HCEC 1CT (cell line): ENCODE measurements at places on chromosomes 5 and 9.

- no peak for DNase-seq
Observed at GRCh38 chr9:106915851-106916250, 52.9 kb downstream of the ZNF462 start.

DNA sequence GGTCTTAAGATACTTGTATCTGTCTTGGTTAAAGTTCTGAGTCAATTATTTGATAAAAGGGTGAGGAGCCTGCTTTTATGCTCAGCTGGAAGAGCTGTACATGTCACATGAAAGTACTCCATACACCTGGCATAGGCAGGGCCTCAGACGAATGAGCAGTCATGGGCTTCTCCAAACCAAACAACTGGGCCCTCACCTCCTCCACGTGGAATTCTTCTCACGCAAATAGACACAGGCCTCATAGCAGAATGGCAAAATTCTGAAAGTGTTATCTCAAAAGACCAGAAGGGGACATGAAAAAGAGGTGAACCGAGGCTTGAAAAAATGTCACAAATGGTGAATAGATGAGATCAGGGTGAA is 48.6 kb downstream of the FAM240B start:
- no peak for DNase-seq

- no peak for DNase-seq
Observed at GRCh38 chr9:132069046-132069898, 10.4 kb downstream of the MED27 start.

DNA sequence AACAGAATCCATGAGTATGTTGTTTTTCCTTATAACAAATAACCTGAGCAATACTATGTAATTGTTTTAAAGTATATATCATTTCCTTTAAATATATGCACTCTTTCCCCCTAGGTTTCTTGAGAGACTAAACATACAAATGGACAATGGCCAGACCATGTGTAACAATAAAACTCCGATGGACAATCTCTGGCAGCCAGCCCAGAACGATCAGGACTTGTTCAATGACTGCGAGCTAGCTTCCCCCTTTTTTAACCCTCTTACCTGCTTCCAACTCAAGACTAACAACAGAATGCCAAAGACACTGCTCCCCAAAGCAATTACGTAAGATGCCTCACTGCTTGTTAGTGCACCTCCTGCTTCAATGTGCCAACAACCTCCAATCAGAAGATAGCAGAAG is 94.9 kb downstream of the HTR4 start:
- DNase-seq = no peak

DNA sequence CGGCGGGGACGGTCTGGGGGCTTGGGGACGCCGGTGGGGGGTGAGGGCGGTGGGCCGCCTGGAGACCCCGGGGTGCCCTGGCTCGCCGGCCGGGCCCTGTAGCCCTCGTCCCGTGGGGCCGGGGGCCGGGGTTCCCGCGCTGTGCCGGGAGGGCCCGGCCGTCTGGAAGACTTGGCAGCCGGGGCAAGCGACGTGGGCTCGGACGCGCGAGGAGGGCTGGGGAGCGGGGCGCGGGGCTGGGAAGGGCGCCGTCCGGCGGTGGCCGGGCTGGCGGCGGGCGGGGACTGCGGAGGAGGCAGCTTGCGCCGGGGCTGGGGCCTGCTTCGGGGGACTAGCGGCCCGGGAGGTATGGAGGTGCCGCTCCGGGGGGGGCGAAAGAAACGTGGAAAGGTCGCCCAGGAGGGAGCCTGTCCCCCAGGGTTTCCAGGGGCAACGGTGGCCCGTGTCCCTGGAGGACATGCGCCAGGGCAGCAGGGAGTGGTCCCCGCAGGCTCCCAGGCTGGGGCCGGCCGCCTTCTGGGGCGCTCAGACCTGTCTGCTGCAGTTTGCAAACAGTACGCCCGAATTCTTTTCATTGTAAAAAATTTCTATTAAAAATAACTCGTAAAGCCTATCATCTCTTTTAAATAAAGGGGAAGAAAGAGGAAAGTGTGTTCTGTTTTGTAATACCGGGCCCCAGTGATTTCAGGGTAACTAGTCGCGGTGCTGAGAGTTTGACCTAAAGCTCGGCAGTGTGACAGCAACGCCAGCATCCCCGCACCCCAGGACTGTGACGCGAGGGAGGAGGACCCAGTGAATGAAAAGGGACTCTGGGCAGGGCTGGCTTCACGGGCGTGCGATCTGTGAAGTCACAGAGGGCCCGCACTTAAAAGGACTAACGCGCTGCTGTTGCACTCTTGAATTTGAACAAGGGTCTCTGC is 752 bp upstream of the ANKH start:
- peak; percentile 27 for DNase-seq

DNA sequence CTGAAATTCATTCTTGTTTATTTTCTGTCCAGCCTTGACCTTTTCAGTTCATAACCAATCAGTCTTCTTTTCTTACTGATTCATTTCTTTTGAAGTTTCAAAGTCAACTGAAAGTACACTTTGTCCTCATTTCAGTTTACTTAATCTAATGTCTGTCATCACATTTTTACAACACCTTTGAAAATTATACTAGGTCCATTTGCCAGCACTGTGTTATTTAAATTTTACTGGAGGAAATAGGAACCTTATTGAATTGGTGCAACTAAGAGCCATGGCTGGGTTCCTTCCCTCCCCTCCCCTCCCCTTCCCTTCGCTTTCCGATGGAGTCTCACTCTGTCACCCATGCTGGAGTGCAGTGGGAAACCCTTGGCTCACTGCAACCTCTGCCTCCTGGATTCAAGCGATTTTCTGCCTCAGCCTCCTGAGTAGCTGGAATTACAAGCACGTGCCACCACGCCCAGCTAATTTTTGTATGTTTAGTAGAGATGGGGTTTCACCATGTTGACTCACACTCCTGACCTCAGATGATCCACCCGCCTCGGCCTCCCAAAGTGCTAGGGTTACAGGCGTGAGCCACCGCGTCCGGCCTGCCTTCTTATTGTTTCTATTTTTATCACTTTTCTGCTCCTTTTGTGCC is 6.3 kb downstream of the RMI1 start:
- peak; percentile 78 for DNase-seq

GRCh38 chr9:126211441-126212074 is 115.1 kb upstream of the MVB12B start:
- DNase-seq = no peak

- DNase-seq = no peak
Observed at GRCh38 chr9:12956261-12956660, 181.4 kb downstream of the LURAP1L start.

- DNase-seq = no peak
Observed at GRCh38 chr9:21402386-21403251, 6.3 kb upstream of the IFNA8 start.

DNA sequence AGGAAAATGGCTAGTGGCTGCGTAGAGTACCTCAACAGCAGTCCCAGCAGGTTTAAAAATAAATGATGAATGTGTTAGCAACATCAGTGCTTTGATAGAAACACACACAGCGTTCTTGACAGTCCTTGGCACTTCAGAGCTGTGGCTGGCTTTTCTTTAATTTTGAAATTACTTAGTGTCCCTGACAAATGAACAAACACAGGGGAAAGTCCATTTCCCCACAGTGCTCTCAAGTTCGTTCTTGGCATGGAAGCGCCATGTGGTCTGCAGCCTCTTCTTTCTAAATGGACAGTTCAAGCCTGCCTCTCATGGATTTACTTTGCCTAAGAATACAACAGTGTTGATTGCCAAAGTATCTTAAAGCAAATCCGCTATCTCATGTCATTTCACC is 102.2 kb downstream of the ADAMTS12 start:
- no peak for DNase-seq

GRCh38 chr5:32760091-32760509 is 49.0 kb downstream of the NPR3 start:
- DNase-seq = peak; percentile 94

GRCh38 chr9:108620767-108621166 is 235.0 kb downstream of the ACTL7B start:
- DNase-seq = peak; percentile 6

- DNase-seq = peak; percentile 32
Observed at GRCh38 chr9:94014066-94014654, 59.0 kb upstream of the BARX1 start.

DNA sequence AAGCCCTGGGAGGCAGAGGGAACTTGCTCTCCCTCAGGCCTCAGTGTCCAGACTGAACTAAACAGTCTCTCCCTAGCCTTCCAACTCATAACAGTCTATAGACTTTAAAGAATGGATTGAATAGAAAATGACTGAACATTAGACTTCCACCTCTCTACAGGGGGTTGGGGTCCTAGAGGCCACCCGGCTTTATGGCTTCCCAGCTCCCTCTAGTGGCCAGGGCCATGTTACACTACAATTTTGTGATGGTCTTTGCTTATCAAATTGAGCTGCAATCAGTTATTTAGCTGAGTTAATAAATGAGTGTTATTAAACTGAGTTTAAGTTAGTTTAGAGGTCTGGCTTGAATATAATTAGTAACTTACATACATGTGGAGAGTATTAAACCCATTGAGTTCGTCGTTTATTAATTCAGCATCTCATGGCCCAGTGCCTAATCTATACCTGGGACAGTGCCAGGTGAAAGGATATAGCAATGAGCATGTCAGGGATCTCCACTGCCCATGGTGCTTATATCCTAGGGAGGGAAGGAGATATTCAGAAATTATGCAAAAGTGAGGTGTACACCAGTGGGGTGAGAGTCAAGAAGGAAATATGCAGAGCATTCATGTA is 105.2 kb downstream of the SH3TC2 start:
- peak; percentile 30 for DNase-seq

GRCh38 chr5:334903-335739 is 13.6 kb downstream of the AHRR start:
- no peak for DNase-seq

GRCh38 chr5:62007457-62007856 is 298.5 kb upstream of the KIF2A start:
- DNase-seq = no peak

- DNase-seq = no peak
Observed at GRCh38 chr5:62502456-62503101, 76.0 kb upstream of the LRRC70 start.

DNA sequence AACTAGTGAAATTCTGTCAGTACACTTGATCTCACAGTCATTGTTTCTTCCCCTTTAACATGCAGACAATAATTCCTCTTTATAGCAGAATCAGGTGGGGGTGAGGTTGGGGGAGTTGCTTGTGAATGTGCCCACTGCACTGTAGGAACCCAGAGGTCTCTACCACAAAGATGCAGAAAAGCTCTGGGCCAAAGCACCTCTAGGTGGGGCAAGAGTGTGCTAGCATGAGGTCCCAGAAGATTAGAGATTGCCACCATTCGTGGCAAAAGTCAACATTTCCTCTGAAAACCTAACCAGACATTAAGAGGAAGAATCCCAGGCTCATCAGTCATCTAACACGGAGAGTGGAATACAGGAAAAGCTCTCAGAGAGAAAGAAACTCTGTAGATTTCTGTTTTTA is 74.5 kb downstream of the PTCD2 start:
- peak; percentile 31 for DNase-seq

- DNase-seq = no peak
Observed at GRCh38 chr5:36839489-36840476, 36.8 kb upstream of the NIPBL start.

GRCh38 chr5:122576256-122577016 is 198.4 kb upstream of the SNX2 start:
- no peak for DNase-seq

DNA sequence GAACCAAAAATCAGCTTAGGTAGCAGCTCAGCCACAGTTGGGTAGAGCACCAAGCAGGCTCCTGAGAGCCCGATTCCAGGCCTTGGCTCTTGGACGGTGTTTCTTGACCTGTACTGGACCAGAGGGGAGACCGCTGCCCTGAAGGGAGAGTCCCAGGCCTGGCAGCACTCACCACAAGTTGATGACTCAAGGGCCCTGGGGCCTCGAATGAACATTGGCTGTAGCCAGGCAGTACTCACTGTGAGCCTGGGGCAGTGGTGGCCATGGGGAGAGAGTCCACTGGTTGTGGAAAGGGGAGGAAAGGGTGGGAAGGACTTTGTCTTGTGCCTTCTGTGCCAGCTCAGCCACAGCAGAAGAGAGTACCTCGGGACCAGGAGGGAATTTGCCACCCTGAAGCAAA is 166.1 kb downstream of the EDIL3 start:
- DNase-seq = no peak

DNA sequence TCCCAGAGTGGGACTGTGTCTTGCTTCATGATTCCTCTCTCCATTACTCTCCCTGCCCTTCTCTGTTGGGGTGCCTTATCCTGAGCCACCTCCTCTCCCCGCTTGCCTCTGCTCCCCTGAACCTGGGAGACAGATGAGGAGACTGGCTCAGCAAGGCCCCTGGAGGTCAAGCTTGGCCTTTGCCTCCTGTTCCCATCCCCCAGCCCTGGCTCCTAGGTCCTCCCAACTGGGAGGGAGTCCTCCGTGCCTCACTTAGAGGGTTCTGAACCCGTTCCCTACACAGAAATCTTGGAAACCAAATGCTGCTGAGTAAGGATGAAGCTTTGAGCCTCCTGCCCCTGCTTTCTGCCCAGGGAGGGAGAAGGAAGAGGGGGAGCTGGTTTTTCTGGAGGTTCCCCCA is 9.8 kb upstream of the ENDOG start:
- no peak for DNase-seq

DNA sequence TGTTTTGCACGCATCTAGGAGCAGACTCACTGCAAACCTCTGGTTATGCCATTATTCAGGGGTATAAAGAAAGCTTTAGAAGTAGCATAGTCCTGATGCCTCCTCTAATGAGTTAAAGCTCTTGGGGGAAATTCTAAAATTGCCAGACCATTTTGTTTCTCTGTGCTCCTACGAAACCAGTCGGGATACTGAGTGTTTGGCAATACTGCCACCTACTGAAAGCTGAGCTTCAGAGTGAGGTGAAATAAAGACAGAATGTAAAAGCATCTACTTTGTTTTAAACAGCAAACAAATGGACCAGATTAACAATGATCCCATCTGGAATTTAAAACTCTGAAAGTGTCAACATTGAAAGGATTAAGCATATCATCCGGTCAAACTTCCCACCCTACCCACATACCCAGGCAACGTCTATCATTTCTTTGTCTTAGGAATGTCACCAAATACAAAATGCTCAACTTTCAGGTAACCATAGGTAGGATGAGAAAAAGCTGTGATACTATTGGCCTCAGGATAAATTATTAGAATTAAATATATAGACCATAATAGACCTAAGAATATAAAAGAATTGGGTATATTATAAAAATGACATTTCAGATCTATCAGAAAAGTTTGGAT is 77.8 kb upstream of the SHISAL2B start:
- DNase-seq = peak; percentile 38

DNA sequence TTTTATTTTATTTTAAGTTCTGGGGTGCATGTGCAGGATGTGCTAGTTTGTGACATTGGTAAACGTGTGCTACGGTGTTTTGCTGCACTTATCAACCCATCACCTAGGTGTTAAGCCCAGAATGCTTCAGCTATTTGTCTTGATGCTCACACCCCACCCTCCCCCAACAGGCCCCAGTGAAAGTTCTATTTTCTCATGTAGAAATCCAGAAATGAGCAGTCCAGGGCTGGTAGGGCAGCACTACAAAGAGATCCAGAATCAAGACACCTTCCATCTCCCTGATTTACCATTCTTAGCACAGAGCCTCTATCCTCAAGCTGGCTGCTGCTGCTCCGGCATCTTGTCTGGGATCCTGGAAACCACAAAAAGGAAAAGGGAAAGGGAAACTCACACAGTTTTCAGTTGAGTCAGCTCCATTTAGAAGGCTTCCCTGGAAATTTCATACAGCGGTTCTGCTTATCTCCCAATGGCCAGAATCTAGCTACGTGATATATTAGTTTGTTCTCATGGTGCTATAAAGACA is 85.4 kb upstream of the SMARCA2 start:
- no peak for DNase-seq
